Cardiac septum (tissue), 1 donor: ENCODE measurements at places on chromosomes 3 and 15. TPM values are rescaled to one million over a fixed set of nuclear protein-coding genes. Genes with fewer than 3 reads are reported as not detected.
A peak's percentile ranks its signal among the peaks of the same experiment; 100 is the strongest.

DNA sequence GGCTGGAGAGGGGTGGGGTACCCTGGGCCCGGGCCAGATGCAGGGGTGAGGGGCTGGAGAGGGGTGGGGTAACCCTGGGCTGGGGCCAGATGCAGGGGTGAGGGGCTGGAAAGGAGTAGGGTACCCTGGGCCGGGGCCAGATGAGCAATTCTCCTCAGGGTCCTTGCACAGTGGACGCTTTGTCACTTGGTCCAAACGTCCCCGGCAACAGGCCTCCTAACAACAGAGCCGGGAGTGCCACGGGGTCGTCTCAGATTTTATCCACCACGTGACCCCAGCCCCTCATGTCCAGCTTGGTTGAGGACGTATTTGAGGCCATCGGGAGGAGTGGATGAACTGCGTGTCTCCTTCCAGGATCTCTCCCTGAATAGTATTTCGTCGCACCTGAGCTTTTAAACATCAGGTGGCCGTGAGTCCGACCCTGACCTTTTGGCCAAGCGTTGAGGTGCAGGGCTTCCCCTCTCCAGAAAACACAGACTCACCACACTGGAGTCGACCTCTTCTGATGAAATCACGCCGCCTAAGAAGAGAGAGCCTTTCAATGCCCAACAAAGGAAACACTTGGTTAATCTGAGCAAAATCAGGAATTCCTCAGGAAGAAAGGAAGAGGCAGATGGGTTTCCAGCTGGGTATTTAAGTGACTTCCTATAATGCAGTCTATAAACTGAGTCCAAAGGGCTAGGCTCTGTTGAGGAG lies 12.8 kb upstream of the LRRC15 start:
- peak; percentile 60 for DNase-seq

DNA sequence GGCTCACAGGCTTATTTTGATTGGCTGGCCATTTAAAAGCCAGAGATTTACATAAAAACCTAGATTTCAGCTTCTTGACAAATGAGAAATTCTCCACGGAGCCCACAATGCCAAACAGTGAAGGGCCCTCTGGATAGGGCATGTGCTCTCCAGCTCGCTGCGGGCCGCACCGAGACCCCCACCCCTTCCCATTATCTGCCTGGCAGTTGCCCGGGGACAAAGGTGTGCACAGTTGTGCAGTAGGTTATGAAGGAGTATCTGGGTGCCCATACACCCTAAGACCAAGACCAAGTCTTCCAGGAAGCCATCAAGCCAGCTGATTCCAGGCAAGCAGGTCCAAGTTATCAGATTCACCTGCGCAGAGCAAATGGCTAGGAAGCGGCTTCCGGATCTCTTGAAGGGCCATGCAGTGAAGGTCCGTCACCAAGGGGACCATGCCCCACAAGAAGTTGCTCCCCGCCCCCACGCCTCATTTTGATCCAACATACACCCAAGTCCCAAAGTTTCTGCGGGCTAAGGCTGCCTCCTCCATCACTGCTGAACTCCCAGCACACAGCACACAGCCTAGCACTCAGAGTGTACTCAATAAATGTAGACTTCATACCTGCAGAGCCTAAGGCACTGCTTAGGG lies 1.3 kb downstream of the MRPS25 start:
- DNase-seq: no peak

RBP2 gene
- total RNA-seq: not detected

GOLGA6A gene
- total RNA-seq: not detected

GOLIM4 gene
- total RNA-seq: 88.8 TPM
